ENCODE measurements at places on chromosomes 7 and 10.

- DNase-seq, result no peak
Measured at GRCh38 chr7:82036146-82036886, 266.5 kb upstream of the HGF start.

DNA sequence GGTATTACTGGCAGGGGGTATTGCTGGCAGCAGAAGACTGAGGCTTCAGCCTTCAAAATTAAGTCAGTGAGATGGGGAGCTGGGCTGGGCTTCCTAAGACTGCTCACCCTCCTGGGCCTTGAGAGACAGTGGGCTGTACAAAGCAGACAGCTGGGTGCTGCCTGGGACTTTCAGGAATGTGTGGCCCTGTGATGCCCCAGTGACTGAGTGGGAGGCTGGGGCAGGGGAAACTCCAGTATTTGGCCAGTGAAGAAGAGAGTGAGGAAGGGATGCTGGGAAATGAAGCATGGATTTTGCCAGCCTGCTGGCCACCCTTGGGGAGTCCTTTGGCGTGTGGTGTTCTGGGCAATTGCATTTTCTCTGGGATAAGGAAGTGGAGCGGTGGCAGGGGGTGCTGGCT, 442 bp downstream of the ANKRD2 start:
- DNase-seq, result no peak

GRCh38 chr10:132803416-132804210, 17.7 kb upstream of the NKX6-2 start:
- DNase-seq, result no peak

GRCh38 chr10:43970018-43970698, 321.5 kb upstream of the ZNF32 start:
- no peak for DNase-seq

DNA sequence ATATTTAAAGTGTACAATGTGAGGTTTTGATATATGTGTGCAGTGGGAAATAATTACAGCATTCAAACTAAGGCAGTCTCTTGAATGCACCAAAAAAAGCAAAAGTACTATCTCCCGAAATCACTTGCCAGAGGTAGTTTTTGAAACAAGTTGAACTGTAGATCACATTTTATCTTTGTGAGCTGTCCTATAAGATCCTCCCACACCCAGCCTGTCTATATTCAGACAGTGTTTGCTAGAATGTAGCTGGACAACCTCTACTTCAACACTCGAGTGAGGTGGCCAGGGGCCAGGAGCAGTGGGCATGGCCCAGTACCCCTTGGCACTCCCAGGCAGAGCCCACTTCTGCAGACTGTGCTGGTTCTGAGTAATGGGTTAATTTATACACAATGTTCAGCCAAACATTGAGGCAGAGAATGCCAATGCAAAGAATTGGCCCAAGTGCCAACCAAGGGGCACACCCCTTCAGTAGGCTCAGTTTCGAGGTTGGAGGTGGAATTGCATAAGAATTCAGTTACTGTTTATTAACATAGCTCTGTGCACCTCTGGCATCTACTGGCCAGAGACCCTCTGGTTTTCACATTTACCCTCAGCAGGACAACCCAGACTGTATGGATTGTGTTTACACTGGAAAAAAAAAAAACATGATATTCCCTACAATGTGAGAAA, 70.5 kb downstream of the AHR start:
- no peak for DNase-seq

DNA sequence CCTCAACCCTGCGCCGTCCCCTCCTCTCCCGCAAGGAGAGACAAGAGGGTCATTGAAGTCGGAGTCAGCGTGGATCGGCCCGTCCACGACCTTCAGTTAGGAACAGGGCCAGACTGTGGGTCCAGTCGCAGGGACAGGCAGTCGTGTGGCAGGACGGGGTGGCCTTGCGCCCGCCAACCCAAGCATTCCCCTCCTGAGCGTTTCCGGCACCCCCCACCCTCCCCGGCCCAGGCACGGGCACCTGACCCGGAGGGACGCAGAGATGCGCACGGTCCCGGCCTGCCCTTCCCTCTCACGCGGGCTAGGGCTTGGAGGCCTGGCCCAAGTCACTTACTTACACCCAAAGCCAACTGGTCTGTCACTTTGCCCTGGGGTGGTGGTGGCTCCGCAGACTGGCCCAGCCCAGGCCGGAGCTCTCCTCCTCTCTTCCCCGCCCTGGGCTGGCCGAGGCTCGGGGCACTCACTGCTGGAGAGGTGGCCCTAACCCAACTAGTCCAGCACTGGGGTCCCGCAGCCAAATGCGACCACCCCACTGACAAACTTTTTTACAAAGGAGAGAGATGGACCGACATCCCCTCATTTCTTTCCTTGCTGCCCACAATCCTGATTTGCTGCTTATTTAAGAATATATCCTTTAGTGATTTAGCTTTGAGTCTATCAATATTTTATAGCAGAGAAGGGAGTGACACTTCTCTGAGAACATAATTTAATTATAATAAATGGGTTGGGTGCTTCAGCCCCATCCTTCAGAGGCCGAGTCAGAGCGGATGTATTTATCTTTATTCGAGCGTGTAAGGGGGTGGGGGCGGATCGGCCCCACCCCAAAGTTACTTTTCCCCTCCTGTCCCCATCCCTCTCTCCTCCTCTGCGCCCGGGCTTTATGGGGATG, 1.2 kb upstream of the UNCX start:
- DNase-seq, result no peak

DNA sequence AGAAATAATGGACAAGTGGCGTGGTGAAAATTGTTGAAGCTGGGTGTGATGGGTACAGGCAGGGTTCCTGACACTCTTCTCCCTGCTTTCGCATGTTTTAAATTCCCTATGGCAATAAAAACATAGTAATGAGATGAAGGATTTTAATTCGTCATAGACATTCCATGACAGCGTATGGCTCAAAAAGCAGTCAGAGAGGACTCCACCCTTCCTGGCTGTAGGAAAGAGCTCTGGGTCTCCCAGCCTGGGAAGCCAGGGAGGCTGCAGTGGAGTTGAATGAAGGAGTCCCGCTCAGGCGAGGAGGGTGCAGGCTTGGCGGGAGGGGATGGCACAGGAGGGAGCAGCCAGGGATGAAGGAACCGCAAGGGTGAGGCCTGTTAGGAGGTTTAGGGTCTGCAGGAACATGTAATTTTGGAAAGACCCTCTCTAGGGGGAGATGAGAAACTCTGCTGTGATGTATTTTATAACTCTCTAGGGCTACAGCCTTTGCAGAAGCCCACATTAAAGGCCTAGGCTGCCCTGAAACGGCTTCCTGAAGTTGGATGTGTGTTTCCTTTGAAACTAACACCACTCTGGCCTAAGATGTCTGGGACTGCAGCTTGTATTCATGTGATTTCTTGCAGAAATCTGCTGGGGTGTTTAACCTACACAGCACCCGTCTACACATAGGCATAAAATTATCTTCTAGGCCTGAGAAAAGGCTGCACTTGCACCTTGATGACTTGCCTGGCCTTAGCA, 7.6 kb upstream of the LARP4B start:
- DNase-seq, result no peak

DNA sequence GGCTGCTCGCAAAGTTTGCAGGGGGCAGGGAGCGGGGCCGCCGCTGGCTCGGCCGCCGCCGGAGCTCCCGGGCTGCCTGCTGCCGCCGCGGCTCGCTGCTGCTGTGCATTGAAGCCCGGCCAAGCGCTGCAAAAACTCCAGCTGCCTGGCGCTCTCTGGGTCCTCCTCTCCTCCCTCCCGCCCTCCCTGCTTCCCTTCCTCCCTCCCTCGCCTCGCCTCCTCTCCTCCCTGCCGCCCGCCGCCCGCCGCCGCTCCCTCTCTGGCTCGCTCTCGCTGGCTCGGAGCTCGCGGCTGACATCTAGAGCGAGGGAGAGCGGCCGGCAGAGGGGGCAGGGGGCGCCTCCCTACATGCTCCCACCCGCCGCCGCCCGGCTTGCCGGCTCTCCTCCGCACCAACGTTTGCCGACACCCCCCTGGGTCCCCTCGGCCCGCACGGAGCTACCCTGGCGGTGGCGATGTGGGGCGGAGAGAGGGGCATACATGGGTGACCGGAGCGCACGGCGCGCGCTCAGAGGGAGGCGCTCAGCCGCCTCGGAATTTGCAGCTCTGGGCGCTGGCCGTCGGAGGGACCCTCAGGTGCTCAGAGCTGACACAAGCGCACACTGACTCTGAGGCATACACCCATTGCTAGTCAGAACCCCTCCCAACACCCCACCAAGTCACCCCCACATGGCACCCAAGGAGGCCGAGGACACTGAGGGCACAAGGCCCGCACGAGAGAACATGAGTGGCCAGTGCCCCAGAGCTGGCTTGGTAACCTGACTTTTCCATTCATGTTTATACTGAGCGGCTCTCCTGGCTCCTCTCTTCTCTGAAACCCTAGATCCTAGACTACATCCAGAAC, 1.2 kb upstream of the PLXNA4 start:
- peak; percentile 34 for DNase-seq

GRCh38 chr7:131327049-131327625, 539 bp upstream of the MKLN1 start:
- DNase-seq, result peak; percentile 66

GRCh38 chr10:114304571-114305421, 65.7 kb downstream of the VWA2 start:
- DNase-seq, result peak; percentile 60

GRCh38 chr10:63383141-63383540, 82.6 kb downstream of the JMJD1C start:
- DNase-seq, result no peak

GRCh38 chr10:27134371-27134770, 19.8 kb downstream of the YME1L1 start:
- no peak for DNase-seq

DNA sequence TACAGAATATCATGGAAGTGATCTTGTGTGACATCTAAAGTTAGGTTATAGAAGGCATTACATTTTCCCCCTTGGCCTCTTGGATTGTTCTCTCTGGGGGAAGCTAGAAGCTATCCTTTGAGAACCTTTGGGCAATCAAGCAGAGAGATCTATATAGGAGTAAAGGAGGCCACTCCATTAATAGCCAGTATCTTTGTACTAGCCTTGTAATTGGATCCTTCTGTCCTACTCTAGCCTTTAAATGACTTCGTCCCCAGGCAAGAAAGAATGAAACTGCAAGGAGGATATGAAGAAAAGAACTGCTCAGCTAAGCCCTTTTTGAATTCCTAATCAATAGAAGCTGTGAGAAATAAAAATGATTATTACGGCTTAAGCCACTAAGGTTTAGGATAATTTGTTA, 230.9 kb downstream of the AGMO start:
- DNase-seq, result no peak

- DNase-seq, result no peak
Measured at GRCh38 chr10:49191349-49191748, 3.2 kb upstream of the TMEM273 start.

- DNase-seq, result no peak
Measured at GRCh38 chr7:137017221-137017620, 148.8 kb downstream of the CHRM2 start.

DNA sequence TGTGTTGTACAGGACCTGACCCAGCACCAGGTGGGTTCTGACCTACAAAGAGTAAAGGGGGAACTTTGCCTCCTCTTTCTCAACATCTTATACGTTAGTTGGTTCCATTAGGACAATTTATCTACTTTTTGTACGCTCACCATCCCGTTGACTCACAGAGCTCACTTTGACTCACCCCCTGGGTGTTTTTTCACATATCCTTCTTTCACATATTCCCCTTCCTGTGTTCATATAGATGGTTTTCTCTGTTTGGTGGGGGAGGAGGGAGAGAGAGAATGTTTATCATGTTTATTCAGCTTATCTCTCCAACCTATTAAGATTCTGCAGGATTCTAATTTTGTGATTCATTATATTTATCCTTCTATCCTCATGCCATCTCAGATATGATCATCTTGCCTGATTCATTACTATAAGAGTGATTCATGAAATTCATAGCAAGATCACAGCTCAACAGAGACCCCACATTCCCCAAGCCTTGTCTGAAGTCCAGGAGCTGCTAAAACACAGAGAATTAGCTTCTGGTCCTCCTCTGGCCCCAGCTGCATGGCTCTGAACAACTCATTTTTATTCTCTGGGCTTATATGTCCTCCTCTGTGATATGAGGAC, 37.2 kb downstream of the PRSS2 start:
- DNase-seq, result no peak

DNA sequence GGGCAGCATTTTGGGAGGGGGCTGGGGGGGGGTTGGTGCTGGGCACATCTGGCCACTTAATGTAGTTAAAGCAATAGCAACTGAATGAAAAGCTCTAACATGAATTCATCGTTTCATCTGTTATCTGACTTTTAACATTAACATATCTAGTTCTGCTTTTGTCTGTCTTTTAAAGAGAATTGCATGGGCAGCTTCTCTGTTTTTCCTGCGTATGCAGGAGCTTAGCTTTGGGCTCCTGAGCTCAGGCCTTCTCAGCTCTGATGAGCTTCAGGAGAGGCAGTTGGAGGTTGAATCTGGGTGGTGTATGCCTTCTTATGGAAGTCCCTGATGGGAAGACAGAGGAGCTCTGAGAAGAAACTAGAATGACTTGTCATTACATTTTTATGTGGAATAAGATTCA, 58.4 kb downstream of the DNAJB6 start:
- no peak for DNase-seq

DNA sequence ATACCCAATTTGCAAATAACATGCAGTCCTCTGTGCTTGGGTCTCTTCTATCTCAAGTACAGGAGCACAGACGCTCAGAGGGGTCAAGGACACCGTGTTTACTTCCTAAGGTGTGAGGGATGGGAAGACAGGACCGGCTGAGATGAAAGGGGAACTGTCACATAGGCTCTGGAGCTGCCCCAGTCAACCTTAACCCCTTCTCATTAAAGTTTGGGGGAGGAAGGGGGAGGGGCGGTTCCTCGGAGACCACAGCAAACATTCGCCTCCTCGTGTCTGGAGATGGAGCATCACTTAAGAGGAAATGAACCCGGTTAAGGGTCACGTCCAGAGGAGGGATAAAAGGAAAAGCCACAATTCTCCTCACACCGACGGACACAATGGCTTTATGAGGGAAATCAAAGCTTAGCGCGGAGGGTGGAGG, 1.1 kb downstream of the SH3PXD2A start:
- DNase-seq, result no peak

- no peak for DNase-seq
Measured at GRCh38 chr10:79342295-79342761, 4.9 kb upstream of the PPIF start.

DNA sequence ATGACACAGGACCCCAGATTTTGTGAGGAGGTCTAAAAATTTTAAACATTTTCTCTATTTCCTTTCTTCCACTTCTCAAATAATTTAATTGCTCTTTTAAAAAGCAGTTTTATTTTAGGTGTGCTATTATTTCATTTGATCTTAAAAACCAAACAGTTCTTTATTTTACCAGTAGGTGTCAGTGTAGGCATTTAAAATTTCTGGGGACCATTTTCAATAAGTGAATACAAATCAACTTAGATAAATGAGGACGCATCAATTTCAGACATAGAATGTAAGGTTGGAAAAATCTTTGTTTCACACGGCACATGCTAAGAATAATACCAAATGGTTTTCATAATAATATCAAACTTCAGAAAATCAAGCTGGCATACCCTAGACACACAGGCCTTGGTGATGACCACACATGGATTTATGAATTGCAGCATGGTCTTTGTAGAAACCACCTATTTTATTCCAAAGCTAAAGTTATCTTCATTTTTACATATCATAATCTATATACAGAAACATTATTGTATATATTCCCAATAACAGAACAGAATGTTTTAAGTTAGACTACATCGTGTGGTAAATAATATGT, 127.6 kb upstream of the SLC26A5 start:
- no peak for DNase-seq

Data from C1 segment of cervical spinal cord (tissue), 14 donors.